Kidney epithelial cell (primary cell): ENCODE measurements at places on chromosomes 6 and 20. TPM values are rescaled to one million over a fixed set of nuclear protein-coding genes. Genes with fewer than 3 reads are reported as not detected.

The LY6G6C gene
- not detected in 2 replicates for total RNA-seq

DNA sequence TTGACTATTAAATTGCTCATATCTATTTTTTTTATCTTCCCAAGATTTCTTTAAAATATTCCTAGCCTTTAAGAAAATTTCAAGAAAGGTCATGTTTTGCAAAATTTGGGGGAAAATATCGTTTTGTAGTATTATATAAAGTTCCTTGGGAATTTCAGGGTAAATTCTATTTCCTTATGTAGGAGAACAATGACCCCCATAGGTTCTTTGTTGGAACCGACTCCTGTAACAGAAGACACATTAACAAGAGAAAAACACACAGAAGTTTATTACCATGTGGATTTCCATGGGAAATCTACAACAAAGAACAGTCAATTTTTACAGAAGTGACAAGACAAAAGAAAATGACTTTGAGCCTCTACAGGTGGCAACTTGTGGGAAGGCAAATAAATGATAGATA is 68.1 kb downstream of the ADGB start:
- no peak for DNase-seq

- no peak for DNase-seq
Measured at GRCh38 chr6:131336596-131336995, 201.3 kb downstream of the AKAP7 start.

- no peak for DNase-seq
Measured at GRCh38 chr6:39948199-39948791, 14.0 kb upstream of the MOCS1 start.

The SLC24A3 gene
- total RNA-seq: 0.08 TPM in 1 of 2 replicates, not detected in the other
